ENCODE measurements at places on chromosomes 12 and 14. TPM values are rescaled to one million over a fixed set of nuclear protein-coding genes. Genes with fewer than 3 reads are reported as not detected.
A peak's percentile ranks its signal among the peaks of the same experiment; 100 is the strongest.

- H3K27ac ChIP-seq: no peak overlapping the region
- DNase-seq: no peak
- H3K4me1 ChIP-seq: no peaks in the 10 kb centered on the region
- H3K4me3 ChIP-seq: no peak overlapping the region
- no peaks in the 10 kb centered on the region for H3K27me3 ChIP-seq
Observed at GRCh38 chr14:106605548-106606448, 1079.4 kb downstream of the TMEM121 start.

DNA sequence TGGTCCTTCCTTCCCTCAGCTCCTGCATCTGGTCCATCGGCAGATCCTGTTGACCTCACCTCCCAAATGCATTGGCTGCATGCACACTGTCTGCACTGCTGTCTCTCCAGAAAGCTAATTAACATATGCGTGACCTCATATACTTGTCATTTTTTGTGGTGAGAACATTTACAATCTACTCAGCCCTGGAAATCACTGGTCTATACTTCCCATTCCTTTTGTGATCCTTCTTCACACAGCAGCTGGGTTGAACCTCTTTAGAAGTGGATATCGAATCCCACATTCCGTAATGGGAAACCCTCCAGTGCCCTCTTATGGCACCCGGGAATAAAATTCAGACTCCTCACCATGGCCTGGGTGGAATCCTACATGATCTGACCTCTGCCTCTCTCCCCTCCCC lies 45.0 kb downstream of the SMOC1 start:
- DNase-seq: no peak
- no peak overlapping the region for H3K4me3 ChIP-seq
- no peaks in the 10 kb centered on the region for H3K36me3 ChIP-seq
- no peak overlapping the region for H3K27ac ChIP-seq
- H3K27me3 ChIP-seq: no peaks in the 10 kb centered on the region
- H3K4me1 ChIP-seq: no peaks in the 10 kb centered on the region

DNA sequence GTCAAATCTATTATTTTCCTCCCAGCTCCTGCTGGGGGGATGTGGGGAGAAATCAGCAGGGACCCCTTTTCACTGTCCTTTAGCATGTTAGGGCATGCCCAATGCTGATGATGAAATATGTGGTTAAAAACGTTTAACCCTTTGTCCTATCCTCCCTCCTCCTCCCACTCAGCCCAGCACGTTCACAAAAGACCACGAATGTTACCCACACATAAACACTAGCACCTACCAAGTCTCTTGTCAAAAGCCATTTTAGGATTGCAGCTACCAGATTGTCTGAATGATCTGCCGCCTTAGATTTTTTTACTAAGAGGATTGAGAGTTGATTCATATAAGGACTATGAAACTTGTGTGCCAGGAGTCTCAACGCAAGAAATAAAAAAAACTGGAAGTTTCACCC lies 70.4 kb downstream of the TBK1 start:
- DNase-seq: no peak
- no peaks in the 10 kb centered on the region for H3K36me3 ChIP-seq
- no peaks in the 10 kb centered on the region for H3K4me1 ChIP-seq

DNA sequence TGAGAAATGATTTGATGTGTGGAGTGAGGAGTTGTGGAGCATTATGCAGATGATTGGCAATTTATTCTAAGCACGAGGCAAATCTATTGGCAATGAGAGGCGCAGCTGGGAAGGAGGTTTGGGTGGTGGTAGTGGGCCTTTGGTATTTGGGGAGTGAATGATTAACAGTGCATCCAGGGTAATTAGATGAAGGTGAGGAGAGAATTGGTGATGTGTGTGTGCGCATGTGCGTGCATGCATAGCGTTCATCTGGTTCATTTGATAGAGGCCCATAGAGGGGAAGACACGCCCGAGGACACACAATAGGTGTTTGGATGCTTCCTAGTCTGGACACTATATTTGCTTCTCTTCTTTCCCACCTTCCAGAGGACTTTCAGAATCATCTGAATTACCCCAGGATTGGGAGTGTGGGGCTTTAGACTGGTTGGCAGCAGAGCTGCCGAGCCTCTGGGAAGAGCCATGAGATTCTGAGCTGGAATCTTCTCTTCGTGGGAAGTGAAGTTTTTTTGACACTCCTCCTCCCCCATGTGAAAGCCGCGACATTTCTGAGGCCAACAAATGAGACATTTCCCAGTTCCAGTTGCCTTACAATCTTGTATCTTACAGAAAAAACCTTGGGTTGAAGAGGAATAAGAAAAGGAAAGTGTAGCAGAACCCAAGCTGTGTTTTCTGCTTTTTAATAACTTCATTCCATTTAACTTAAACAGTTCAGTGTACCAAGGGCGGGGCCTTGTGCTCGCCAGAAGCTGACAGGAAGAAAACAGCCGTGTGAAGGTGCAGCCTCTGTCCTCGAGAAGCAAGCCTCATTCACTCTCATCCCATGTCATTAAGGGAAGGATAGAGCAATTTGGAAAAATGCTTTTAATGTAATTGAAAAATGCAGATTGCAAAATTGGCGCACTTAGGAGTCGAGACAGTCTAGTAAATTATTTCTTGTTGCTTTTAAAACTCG lies 65.2 kb downstream of the SLC25A47 start:
- H3K4me3 ChIP-seq: no peak overlapping the region
- no peak overlapping the region for H3K27ac ChIP-seq
- no peak for DNase-seq
- H3K27me3 ChIP-seq: no peaks in the 10 kb centered on the region

GRCh38 chr12:113932381-113933196 lies 33.5 kb downstream of the RBM19 start:
- no peaks in the 10 kb centered on the region for H3K27me3 ChIP-seq
- DNase-seq: no peak
- H3K27ac ChIP-seq: no peak overlapping the region
- H3K4me1 ChIP-seq: no peaks in the 10 kb centered on the region

The KRT3 gene
- total RNA-seq: not detected

DNA sequence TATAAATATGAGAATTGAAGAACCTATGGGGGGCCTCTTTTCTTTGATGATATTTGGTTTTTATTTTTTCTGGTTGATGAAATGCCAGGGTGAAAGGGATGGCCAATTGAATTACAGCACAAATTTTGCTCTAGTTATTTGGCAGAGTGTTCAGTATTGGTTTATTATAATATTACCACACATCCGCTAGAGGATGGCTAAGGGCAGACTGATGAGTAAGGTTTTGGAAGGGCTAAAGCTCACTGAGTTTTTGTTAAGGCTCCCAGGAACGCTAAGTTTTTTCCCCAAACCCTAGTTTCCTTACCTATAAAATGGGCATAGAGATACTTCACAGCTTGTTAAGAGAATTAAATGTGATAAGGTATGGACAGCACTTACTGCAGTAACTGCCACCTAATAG lies 34.3 kb upstream of the LRRC10 start:
- DNase-seq: no peak
- H3K4me3 ChIP-seq: no peak overlapping the region
- no peaks in the 10 kb centered on the region for H3K36me3 ChIP-seq
- no peaks in the 10 kb centered on the region for H3K4me1 ChIP-seq
- no peaks in the 10 kb centered on the region for H3K27me3 ChIP-seq

DNA sequence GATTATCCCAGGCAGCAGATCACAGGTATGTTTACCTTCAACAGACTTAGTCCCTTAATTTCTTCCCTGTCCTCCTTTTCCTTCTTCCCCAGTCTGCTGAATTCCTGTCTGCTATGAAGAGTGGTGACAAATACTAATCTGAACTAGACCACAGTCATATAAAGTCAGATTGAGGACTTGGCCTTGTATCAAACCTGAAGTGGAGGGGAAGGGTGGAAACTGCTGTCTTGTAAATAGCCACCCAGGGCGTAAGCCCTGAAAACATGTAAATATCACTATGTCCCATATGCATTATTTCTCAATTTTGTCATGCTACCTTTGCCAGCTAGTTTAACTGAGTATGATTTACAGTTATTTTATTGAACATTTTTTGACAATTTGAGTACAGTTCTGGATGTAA lies 368.0 kb downstream of the CCDC91 start:
- no peaks in the 10 kb centered on the region for H3K4me1 ChIP-seq
- no peak for DNase-seq
- no peak overlapping the region for H3K4me3 ChIP-seq
- H3K27me3 ChIP-seq: no peaks in the 10 kb centered on the region
- no peak overlapping the region for H3K27ac ChIP-seq
- no peaks in the 10 kb centered on the region for H3K36me3 ChIP-seq

DNA sequence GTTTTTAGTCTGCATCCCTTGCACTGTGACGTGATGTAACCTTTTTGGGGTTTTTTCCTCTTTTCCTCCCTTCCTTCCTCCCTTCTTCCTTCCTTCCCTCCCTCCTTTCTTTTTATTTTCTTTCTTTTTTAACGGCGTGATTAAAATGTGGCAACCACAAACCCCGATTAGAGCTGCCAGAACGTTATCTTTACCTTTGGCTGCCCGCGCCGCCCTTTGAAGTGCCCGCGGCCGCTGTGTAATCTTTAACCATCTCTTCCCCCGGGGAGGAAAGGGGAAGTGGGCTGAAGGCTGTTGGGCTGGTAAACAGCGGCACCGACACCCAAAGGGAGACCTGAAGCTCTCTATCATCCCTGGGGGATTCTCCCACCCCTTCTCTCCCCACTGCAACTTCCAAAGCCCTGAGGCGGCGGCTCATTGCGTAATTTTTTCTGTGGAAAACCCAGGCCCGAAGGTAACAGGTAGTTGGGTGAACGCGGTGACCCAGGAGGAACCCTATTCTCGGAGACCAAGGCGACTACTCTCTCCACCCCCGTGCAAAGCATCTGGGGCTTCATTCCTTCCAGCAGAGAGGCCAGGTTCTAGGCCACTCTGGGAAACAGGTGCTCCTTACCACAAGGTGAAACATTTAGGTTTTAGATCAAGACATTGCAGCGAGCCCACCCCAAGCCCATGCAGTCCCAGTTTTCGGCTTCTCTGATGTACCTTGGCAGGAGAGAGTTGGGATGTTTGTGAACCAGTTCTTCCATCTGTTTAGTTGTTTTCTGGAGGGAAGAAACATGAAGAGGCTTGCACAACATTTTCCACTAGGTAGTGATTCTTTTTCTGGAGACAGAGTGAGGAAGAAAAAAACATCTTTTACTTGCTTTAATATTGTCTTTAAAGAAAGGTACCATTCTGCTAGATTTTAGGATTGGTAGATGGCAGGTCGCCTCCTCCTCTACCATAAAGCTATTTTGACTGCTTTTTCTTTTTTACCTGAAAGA lies 1.5 kb downstream of the LGR5 start:
- no peaks in the 10 kb centered on the region for H3K4me1 ChIP-seq
- no peak for DNase-seq

The OTUB2 gene
- total RNA-seq: 0.21 TPM

GRCh38 chr14:63096186-63096585 lies 50.9 kb upstream of the KCNH5 start:
- H3K4me1 ChIP-seq: no peaks in the 10 kb centered on the region
- H3K27ac ChIP-seq: no peak overlapping the region
- H3K4me3 ChIP-seq: no peak overlapping the region
- DNase-seq: no peak
- H3K27me3 ChIP-seq: no peaks in the 10 kb centered on the region
- no peaks in the 10 kb centered on the region for H3K36me3 ChIP-seq

DNA sequence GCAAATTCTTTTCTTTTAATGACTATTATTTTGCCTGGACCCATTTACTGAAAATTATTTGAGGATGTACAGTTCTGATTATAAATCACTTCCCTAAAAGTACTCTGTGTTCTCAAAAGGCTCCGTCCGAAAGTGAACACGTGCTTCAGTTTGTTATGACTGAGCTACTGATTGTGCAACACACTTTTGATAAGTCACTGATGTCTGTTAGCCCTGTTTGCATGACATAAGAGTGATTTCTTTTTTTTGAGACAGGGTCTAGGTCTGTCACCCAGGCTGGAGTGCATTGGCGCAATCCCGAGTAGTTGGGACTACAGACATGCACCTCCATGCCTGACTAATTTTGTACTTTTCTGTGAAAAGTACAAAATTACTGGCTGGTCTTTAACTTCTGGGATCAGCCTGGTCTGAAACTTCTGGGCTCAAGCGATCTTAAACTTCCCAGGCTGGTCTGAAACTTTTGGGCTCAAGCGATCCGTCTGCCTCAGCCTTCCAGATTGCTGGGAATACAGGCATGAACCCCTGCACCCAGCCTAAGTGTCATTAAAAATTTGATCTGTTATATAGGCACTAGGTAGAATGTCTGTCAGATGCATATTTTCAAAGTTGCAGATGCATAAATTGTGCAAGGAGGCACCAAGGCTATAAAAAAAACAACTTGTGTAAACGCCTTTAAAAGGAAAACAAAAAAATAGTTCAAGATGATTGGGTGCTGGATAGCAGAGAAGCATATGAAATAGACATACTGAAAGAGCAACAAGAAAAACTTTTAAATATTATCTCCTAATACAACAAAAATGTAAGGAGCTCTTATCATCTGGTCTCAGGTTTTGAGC lies 111.5 kb downstream of the SRGAP1 start:
- no peak for DNase-seq
- H3K27ac ChIP-seq: peak overlapping the region; percentile 16
- peak overlapping the region; percentile 18 for H3K4me3 ChIP-seq

DNA sequence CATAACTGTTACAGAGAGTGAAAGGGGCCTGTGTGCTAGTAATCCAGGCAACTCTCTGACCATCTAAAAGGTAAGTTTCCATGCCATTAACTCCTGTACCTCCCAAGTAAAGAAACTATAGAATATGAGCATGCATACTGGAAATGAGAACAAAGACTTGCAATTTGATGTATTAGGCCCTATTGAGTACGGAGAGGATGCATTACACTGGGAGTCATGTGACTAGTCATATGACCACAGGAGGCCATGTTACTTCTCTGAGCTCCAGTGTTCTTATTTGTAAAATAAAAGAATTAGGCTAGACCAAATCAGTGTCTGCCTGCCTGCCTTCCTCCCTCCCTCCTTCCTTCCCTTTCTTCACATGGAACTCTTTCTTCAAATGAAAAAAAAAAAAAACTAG lies 440.1 kb upstream of the CCDC196 start:
- H3K27me3 ChIP-seq: no peaks in the 10 kb centered on the region
- DNase-seq: no peak
- H3K4me3 ChIP-seq: no peak overlapping the region
- H3K4me1 ChIP-seq: no peaks in the 10 kb centered on the region
- H3K27ac ChIP-seq: no peak overlapping the region

The BIN2 gene
- 4.2 TPM for total RNA-seq

- no peaks in the 10 kb centered on the region for H3K27me3 ChIP-seq
- no peak overlapping the region for H3K4me3 ChIP-seq
- peaks cover 6% of the 10 kb centered on the region for H3K36me3 ChIP-seq
- no peak overlapping the region for H3K27ac ChIP-seq
Observed at GRCh38 chr12:1022032-1022970, 31.3 kb downstream of the ERC1 start.

DNA sequence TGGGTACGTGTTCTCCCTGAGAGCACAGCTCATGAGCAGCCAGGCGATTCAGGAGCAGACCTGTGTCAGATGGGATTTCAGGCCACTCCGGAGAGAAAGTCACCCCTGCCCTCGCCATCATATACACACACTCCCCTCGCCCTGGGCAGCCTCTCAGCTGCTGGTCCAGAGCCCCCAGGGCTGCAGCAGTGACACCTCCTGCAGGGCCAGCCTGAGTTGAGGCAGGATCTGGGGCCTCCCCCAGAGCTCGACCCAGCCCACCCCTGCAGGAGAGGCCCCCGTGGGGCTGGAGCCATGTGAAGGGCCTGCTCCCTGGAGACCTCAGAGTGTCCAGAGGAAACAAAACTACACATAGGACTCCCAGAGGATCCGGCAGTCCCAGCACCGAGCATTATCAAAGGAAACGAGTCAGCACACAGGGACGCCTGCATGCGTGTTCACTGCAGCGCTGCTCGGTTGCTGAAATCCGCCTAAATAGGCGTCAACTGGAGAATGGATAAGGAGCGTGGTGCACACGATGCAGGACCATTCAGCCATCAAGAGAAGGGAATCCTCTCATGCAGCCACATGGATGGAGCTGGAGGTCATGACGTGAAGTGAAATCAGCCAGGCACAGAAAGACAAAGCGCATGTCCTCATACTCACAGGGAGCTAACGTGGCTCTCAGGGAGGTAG lies 104.0 kb downstream of the TNFAIP2 start:
- H3K27ac ChIP-seq: no peak overlapping the region
- H3K36me3 ChIP-seq: no peaks in the 10 kb centered on the region
- no peaks in the 10 kb centered on the region for H3K27me3 ChIP-seq
- H3K4me1 ChIP-seq: no peaks in the 10 kb centered on the region

Measured in ascending aorta (tissue), 2 donors.